Smooth muscle cell of the umbilical artery (primary cell): ENCODE measurements at places on chromosomes 1 and 21. TPM values are rescaled to one million over a fixed set of nuclear protein-coding genes. Genes with fewer than 3 reads are reported as not detected.

Gene HHAT
- 8.2 and 9.2 TPM in 2 replicates for total RNA-seq

Gene TSPAN2
- 0.23 and 0.30 TPM in 2 replicates for total RNA-seq

Gene SPATA6
- 2.6 and 3.9 TPM in 2 replicates for total RNA-seq

Gene GUCA2B
- total RNA-seq: not detected in 2 replicates

Gene PLEKHA6
- 0.05 and 0.30 TPM in 2 replicates for total RNA-seq

Gene UROD
- 73.3 and 96.5 TPM in 2 replicates for total RNA-seq

Gene CDK11B
- 5.0 and 9.6 TPM in 2 replicates for total RNA-seq
